ENCODE measurements at places on chromosomes 1 and 21.

DNA sequence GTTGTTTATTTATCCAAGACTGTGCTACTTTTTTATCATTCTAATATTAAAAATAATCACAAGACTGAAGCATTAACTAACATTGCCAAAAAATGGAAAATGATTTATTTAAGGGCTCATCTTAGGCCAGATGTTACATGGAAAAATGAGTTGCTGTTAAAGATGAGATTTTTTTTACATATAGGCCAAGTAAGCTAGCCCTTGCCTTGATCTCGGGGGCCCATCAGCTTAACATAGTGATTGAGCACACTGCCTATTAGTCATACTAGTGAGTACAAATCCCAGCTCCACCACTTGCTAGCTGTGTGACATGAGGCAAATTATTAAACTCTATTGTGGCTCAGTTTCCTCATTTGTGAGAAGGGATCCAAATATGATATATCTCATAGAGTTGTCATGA lies 275.9 kb upstream of the SNX7 start:
- DNase-seq, result no peak

- peak; percentile 70 for DNase-seq
Measured at GRCh38 chr1:186806477-186806876, 22.3 kb upstream of the PLA2G4A start.

- DNase-seq, result no peak
Measured at GRCh38 chr1:228365271-228366061, 41.2 kb downstream of the TRIM11 start.

DNA sequence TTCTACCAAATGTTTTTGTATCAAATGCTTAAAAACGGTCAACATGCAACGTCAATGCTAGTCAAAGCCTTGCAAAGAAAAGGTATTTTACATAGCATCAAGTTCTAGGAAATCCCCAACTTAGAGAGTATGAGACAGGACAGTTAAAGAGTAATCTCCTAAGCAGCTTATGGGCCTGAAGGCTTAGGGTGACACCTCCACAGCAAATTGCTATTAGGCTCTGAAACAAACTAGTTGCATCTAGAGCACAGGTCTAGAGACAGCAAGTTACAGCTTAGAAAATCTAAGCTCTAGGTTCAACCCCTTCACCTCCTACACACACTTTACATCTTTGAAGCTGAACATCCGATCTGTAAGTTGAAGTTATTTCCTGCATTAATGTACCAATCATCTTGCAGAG lies 13.7 kb downstream of the PABPC4 start:
- DNase-seq, result no peak

- DNase-seq, result peak; percentile 61
Measured at GRCh38 chr1:153292185-153292584, 20.6 kb downstream of the PGLYRP3 start.

GRCh38 chr1:186595969-186596368 lies 84.3 kb downstream of the PTGS2 start:
- DNase-seq, result peak; percentile 36

DNA sequence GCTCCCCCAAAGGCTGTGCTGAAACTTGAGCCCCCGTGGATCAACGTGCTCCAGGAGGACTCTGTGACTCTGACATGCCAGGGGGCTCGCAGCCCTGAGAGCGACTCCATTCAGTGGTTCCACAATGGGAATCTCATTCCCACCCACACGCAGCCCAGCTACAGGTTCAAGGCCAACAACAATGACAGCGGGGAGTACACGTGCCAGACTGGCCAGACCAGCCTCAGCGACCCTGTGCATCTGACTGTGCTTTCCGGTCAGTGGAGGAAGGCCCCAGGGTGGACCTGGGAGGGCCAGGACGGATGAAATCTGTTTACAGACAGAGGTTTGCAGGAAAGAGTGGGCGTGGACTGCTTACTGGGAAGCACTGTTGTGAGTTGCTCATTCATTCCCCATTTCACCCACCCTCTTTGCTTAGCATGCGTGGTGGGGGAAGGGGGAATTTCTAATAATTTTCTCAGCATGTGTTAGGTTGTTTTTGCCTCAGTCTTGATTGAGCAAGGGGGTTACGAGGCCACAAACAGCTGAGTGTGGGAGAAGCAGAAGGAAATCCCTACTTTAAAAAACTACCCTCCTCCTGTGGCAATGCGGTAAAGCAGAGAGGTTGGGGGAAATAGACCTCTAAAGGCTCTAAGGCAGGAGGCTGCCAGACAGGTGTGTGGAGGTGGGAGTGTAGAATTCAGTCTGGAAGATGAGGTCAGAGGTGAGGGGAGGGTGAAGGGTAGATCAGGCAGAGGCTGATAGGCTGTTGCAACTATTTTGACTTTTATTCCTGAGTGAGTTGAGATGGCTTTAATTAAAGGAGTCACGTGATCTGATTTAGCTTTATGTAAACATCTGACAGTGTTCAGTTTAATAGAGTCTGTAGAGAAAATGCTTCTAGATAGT lies 1.3 kb downstream of the FCGR2A start:
- peak; percentile 14 for DNase-seq

GRCh38 chr1:10529765-10530164 lies 55.0 kb downstream of the PEX14 start:
- DNase-seq, result peak; percentile 33

DNA sequence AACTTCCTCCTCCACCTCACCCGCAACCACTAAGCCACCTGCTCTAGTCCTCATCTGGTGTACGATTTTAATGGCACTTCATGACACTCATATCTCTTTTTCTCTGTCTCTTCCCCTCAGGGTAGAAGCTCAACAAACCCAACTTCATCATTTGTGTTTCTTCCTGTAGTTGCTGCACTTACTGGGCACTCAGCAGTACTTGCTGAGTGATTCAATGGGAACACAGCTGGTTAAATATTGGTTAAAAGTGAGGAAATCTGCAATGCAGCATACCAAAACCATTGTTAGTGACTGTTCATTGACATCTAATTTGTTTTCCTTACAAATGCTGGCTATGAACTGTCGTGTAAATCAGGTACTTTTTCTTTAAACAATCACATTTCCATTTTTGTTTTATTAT lies 541.1 kb upstream of the PRMT6 start:
- no peak for DNase-seq

DNA sequence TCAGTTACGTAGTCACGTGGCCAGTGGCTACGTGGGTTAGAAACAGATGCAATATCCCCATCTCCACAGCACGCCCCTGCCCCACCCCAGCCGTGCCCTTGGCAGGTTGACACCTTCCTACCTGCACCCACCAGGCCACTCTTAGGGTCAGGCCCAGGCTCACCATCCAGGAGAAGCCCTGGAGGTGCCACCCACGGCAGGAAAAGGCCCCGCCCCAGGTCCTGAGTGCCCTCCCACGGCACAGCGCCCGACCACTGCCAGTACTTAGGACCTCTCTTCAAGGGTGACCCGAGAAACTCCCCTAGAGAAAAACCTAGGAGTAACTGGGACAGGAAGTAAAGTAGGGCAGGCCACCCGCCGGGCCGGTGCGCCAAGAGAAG lies 1.5 kb downstream of the C1orf35 start:
- no peak for DNase-seq

DNA sequence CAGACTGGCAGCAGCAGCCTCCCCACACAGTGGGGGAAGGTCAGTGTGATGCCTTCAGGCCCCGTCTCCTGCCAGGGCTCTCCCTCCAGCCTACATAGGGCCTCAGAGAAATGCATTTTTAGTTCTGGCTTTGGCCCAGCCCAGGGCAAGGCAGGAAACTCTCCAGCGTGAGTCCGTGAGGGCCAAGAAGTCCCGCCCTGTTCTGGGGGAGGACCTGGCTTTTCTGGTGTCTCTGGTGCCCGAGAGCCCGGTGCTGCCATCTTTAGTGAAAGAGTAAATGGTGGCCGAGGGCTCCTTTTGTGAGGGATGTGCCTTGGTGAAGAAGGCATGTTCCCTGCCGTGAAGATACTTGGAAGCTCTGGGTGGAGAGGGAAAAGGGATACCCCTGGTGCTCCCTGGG lies 14.8 kb upstream of the DIP2A start:
- DNase-seq, result no peak

DNA sequence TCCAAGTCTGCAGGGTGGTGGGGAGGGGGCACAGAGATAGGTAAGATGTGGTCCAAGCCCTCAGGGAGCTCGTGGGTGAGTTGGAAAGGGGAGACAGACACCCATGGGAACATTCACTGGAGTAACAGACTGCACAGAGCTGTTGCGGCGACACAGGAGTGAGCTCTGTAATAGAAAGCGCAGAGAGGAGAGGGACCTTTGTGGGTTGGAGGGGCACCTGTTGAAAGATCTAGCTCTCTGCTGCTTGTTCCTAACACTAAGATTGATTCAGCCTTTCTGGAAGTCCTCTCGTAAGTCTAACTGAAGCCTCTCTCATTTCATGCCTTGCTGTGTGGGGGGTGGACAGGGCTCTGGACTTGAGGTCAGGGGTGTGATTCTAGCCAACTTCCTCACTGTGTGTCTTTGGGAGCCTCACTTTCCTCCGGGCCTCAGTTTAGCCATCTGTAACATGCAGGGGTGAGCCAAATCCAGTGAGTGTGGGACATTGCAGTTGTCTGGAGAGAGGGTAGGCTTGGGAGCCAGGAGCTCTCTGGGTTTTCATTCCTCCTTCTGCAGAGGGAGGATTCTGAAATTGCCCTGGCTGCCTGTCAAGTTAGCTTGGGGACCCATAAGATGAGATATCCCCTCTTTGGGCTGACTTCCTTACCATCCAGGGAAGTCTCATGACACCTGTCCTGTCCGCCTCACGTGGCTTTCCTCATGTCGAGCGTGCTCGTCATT lies 2.0 kb upstream of the ACOT11 start:
- DNase-seq, result no peak

DNA sequence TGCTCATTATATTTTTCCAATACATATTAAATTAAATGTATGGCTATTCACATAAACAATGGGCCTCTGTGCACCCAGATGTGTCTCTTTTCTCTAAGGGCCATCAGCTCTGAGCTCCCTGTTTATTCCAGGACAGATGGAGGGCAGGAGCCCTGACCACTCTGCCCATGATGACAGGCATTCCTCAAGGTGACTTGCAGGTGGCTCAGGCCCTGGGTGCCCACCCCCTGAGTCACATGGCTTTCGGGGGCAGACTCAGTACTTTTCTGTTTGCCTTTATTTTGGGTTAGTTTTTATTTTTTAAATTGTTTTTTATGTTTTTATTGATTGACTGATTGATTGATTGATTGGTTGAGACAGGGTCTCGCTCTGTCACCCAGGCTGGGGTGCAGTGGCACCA lies 6.4 kb upstream of the LRP8 start:
- no peak for DNase-seq

DNA sequence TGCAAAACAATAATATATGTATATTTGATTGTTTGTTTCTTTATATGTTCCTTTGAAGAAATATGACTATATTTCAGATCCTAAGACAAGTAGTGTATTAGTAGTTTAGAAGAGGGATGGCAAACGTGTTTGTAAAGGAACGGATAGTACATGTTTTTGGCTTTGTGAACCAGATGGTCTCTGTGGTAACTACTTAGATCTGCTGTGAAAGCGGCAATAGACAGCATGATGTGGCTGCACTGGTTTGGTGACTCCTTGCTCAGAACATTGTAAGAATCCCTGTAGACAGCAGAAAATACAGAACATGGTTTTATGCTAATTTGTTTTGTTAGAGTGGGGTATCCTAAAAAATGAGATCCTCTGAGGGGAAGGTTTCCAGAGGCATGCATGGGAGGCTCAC lies 3.1 kb downstream of the ACADM start:
- DNase-seq, result no peak

GRCh38 chr1:87077959-87078639 lies 163.7 kb downstream of the HS2ST1 start:
- DNase-seq, result no peak

DNA sequence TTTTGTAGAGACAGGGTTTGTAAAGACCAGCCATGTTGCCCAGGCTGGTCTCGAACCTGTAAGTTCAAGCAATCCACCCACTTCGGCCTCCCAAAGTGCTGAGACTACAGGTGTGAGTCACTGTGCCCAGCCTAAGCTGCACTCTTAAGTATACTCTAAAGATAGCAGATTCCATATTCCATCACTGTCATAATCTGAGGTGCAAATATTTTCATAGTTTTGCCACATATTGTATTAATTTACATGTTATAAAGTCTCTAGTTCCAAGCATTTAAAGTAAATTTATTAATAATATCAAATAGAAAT lies 121.3 kb downstream of the HFM1 start:
- DNase-seq, result peak; percentile 3

- DNase-seq, result no peak
Measured at GRCh38 chr1:5972198-5972520, 20.1 kb downstream of the NPHP4 start.

GRCh38 chr1:8317647-8318381 lies at the start of gene SLC45A1:
Gene SLC45A1, plus strand, starts transcription at chr1:8318114. Its CDS starts 6,216 bp downstream, at chr1:8324330.
- DNase-seq, result peak; percentile 70

DNA sequence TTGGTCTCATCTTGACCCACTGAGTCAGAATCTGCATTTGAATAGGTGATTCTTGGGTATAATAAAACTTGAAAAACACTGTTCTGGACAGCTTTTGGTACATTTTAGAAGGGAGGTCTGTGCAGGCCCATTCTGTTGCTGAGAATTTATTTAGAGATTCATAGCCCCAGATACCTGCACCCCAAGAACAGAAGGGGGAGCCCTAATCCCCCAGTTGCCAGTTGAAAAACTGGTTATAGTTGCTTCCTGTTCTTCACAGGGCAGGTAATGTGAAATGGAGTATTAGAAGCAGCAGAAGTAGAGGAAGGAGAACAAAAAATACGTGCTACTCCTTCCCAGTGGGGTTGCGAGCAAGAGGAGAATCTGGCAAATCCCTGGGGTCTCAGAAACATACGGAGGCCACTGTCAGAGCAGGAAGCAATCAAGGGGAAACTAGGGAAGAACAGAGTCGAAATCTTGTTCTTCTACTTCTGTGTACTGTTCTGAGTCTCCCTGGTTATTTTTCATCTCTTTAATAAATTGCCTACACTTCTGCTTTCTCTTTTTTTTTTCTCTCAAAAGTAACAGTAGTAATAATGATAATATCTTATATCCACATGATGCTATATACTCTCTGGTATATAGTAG lies 4.6 kb upstream of the CLCA2 start:
- peak; percentile 71 for DNase-seq

DNA sequence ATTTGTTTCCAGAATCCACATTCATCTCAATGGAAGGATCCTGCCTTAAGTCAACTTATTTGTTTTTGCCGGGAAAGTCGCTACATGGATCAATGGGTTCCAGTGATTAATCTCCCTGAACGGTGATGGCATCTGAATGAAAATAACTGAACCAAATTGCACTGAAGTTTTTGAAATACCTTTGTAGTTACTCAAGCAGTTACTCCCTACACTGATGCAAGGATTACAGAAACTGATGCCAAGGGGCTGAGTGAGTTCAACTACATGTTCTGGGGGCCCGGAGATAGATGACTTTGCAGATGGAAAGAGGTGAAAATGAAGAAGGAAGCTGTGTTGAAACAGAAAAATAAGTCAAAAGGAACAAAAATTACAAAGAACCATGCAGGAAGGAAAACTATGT lies 2.6 kb downstream of the GADD45A start:
- peak; percentile 41 for DNase-seq

DNA sequence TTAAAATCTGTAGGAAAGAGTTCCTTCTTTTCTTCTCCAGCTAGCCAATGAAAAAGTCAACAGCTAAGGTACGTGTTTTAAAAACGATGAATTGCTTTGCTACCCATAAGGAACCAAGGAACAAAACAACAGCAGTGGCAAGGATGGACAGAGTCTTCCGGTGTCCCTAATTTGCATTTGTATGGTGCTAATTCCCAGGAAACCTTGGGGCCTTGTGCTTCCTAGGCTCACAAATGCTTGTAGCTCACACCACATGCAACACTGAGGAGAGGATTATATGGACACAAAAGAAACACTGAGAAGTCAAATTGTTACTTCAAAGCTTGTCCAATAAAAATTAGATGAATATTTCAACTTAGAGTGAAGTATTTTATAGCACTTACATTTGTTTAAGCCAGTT lies 1.8 kb upstream of the PGBD5 start:
- no peak for DNase-seq
